ENCODE measurements at places on chromosomes 11 and 22.

GRCh38 chr22:20131859-20132685 lies 468 bp downstream of the ZDHHC8 start:
- DNase-seq: no peak

DNA sequence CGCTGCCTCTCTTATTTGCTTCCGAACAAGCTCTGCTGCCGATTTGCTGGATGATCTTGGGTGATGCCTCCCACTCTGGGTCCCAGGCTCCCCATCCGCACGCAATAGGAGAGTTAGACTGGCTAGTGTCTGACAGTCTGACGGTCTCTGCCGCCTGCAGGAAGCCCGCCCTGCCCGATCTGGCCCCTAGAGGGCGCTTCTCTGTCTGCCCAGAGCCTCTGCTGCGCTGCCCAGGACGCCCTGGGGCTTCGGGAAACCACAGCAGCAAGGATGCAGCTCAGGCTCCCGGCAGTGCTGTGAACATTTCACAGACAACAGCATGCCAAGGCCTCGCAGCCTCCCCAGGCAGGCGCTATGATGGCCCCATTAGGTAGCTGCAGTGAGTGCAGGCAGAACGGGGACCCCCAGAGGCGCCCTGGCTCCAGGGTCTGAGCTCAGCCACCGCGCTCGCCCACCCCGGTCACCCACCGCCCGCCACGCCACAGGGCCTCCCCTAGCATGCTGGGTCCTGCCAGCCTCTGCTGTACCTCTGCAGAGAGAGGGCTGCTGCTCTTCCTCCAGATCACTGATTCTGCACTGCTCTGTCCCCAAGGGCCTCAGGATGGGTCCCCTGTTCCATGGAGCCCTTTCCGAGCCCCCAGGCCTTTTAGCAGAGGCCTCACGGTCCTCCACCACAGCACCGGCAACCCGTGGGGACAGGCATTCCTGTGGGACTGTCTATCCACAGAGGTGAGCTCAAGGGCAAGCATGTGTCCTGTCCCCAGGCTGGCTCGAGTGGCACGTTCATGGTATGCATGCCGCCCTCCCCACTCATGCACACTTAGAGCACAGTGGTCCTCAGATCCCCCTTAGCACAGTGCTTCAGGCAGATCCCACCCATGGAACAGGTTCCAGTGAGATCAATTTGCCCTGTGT lies 4.3 kb upstream of the BAIAP2L2 start:
- peak; percentile 30 for DNase-seq

DNA sequence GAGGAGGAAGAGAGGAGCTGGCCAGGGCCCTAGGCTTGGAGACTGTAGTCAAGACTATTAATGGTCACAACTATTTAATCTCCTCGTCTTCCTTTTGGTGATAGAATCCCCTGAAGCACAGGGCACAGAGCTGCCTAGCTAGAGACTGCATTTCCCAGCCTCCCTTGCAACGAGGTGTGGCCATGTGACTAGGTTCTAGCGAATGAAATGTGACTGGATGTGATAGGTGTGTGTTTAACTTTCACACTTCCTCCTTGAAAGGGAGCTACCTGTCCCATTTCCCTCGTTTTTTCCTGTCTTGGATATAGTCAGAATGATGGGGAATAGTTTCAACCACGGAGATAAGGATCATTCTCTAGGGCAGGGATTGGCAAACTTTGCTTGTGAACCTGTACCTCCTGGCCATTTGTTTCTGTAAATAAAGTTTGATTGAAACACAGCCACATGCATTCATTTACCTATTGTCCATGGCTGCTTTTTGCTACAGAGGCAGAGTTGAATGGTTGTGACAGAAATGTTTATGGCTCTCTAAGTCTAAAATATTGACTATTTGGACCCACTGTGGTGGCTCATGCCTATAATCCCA lies 313.5 kb downstream of the MIAT start:
- no peak for DNase-seq

- no peak for DNase-seq
These were observed 171.3 kb downstream of the GRIK4 start for GRCh38 chr11:120682866-120683265.

DNA sequence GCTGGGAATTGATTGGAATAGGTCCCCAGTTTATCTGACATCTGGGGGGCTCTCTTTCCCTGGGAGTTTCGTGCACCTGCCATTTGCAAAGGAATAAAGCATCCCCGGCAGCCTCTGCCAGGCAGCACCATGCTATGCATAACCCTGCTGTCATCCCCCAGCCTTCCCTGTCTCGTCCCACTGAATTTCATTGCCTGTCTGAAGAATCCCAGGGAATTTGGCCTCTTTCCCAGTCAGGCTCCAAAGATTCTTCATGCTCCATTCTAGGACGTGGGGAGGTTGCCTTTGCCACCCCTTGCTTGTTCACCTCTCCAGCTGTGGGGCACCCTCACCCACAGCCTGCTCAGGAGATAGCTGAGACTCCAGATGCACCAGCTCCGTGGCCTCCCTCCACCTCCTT lies 195.1 kb upstream of the TBCEL start:
- no peak for DNase-seq

DNA sequence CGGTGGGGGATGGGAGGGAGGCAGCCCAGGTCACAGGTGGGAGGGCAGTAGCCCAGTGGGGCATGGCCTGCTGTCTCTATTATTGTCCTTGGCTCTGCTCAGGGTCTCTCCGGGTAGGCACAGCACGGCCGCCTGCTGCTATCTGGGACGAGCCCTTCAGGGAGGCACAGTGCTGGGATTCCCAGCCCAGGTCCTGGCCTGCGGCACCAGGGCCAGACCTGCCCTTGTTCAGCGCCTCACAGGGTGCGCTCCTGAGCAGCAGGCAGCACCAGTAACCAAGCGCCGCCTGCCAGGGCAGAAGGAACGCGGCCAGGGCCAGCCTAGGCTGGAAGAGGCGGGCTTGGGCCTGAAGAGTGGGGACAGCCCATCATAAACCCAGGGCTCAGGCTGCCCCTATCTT lies 151.0 kb downstream of the MPPED1 start:
- no peak for DNase-seq

- DNase-seq: no peak
These were observed 382.6 kb downstream of the OPCML start for GRCh38 chr11:133149698-133150097.

- DNase-seq: no peak
These were observed 107.2 kb downstream of the MAML2 start for GRCh38 chr11:96235751-96236150.

DNA sequence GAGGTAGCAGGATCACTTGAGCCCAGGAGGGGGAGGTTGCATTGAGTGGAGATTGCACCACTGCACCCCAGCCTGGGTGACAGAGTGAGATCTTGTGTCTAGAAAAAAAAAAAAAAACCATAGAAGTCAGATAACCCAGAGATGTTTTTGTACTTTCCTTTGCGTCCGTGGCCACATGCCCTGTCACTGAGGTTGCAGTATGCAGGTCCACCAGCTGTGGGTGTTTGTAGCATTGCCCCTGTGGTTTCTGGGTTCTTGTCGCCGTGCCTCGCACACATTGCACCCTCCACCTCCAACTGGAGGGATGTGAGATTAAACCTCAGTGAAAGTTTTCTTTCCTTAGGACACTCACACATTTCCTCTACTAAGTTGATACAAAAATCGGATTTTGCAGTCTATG lies 70.3 kb downstream of the TNRC6B start:
- no peak for DNase-seq
